ENCODE measurements at places on chromosomes 2 and 18.

DNA sequence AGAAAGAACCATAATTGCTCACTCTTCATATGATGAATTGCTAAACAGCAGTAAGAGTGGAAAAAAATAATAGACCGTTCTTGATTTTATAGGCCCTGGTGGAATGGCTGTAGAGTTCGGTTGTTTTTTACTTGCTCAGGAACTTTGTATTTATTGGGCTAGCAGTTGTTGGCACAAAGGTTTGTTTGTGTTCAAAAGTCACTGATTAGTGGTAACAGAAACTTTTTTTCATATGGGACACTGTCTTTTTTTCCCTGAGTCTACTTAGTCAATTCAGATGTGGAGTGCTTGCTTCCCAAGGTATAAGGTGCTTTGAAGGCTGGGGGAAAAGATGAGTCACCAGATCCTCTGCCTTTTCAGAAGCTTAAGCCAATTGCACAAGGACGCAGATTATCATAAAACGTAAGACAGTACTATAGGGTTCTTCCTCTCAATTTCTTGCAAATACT, 25.8 kb downstream of the PHLPP1 start:
- DNase-seq: no peak

GRCh38 chr18:63508596-63508995, 31.8 kb downstream of the SERPINB5 start:
- DNase-seq: no peak

GRCh38 chr18:31041271-31042083, 1.1 kb downstream of the DSC3 start:
- no peak for DNase-seq

- no peak for DNase-seq
These were observed 45.6 kb downstream of the REV1 start for GRCh38 chr2:99444222-99444621.

DNA sequence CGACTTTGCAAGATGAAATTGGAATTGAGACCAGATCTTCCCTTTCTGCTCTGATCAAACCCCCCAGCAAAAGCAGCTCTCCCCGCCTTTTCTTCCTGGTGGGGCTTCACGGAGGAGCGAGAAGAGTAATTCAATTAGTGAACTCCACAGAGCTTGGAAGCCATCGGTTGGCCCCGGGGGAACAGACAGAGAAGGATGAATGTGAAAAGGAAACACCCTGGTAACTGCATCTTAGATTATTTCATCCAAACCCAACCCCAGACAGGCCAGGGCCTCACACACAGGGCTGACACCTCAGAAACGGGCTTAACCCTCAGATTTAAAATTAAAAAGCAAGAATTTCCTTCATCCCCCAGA, 18.3 kb downstream of the SMAD7 start:
- DNase-seq: no peak

GRCh38 chr2:49812730-49813129, 658.4 kb upstream of the FSHR start:
- no peak for DNase-seq

DNA sequence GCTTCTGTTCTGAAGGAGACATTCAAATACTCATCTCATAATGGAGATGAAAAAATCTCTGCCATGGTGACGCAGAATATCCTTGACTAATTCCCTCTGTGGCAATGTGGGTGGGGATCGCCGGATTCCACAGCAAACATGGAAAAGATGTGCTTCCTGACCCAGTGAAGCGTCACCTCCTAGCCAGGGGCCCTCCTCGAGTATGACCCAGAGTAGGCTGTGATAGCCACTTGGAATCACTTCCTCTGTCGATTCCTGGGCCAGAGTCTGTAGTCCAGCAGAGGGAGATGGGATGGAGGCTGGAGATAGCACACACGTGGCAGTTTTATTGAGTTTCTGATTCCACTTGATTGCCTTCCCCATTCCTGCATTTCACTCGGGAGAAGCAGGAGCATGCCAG, 36.8 kb downstream of the DRC1 start:
- no peak for DNase-seq

- no peak for DNase-seq
These were observed 7.1 kb upstream of the NAPG start for GRCh38 chr18:10518595-10519255.

GRCh38 chr2:98771721-98772524, 41.0 kb upstream of the MGAT4A start:
- DNase-seq: no peak

GRCh38 chr2:231621051-231621879, 28.6 kb downstream of the TEX44 start:
- no peak for DNase-seq

DNA sequence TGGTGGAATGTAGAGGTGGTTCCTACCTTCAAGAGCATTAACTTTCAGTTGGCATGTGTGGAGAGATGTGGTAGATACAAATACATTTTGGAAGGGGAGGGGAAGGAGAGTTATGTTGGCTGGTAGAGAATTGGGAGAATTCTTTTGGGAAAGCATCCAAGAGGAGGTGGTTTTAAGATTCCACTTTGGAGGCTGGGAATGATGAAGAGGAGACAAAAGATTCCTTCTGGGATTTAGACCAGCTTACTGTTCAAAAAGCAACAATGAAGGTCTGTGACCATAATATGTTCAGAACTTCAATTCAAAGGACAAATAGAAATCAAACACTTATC, 120.8 kb upstream of the FOSL2 start:
- DNase-seq: no peak

DNA sequence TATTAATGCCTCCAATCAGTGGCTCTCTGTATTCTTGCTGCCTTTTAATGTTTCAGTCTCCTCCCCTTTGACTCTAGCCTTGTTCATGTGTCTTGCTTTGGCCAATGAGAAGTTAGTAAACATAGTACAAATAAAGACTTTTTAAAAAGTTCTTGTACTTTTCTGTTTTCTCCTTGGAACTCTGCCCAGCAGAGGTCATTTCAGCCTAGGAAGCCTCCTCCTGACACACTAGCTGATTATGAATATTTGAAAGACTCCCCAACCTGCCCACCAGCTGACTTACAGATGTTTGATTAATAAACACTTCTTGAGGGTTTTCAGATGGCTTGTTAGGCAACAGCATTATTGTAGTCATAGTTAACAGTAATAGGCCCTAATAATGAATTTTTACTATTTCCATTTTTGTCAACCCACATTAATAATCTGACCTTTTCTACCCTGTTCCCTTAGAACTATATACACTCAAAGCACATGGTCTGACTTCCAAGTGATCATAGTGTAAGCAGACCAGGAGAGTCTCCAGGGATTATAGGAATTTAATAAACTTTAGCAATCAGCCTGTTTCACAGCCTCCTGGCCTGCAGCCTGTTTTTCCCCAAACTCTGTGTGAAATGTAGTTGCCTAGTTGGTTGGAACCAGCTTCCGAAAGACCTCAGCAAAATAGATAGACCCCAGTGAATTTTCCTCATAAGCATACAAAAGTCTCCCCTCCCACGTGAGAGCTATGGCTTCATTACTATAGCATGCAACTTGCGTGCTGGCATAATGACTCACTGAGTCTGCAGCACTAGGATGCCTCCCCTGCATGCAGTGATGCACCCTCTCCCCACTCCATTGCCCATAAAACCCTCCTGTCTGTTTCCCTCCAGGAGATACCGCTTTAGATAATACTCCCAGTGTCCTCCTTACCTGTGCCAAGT, 670.7 kb upstream of the ZNF804A start:
- no peak for DNase-seq

- no peak for DNase-seq
These were observed 252.6 kb downstream of the EXOC6B start for GRCh38 chr2:72573232-72573631.

DNA sequence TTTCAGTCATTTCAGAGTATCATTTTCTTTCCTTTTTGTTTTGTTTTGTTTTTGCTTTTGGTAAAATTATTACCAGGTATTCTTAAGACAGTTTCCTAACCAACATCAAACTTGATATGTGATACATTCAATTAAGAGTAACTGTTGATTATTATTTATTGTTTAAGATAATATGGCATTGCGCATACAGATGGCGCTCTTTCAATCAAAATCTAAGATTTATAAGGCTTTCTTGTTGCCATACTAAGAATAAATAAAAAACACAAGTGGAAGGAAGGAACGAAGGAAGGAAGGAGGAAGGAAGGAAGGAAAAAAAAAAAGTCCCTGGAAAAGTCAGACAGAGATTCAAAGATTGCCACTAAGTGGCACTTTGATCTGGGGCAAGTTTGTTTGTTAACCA, 1308.7 kb upstream of the FAM98A start:
- DNase-seq: no peak

DNA sequence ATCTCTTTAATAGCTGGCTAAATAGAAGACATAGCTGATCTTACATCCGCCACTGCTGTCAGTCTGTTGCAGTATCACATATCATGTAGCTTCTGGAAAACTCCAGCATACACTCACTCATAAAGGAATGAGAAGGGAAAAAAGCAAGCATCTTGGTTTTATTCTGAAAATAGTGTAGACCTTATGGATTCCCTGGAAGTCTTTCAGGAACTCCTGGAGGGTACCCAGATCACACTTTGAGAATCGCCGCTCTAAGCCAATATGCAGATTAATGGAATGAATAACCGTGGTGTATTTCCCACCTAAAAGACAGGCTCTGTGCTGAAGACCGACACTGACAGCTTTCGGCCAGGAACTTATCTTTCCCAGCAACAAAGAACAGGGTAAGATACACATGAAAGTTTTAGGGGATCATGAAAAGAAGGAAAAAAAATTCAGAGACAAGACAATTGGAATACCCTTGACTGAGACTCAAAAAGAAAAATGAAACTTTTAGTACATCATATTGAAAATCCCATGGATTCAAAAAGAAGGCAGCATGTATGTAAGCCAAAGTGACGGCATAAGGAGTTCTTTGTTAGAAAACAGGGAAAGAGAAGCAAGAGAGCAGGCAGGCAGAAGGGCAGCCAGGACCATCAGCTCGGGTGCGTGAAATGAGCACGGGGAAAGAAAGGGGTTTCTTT, 56.4 kb upstream of the SEC11C start:
- DNase-seq: no peak

DNA sequence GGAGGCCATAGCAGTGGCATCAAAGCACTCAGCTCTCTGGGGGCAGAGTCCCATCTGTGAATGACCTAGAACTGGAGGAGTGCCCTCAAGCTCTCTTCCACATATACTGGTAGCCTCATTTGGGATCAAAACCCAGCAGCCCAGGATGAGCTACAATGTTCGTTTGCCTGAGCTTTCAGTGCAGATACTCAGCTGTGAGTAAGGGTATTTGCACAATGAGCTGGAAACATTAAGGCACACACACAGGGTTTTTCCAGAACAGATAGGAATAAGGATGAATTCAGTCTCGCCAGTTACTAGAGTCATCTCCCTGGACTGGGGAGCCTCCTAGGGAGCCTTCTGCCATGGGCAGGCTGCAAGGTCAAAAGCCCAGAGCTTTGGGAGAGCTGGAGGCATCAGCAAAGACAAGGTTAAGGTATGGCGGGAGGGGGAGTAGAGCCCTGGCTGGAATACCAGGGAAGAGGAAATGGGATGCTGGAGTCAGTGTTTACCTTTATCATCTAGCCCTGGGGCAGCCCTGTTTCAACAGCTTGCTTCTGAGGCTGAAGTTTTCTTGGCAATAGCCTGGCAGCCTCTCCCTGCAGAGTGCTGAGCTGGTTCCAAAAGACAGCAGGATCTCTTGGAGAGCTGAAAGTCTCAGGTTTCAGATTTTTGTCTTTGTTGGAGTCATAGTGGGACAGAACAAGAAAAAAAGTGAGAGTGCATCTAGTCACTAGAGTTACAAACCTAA, 187.7 kb downstream of the LOXHD1 start:
- DNase-seq: no peak

GRCh38 chr18:12625241-12625640, 32.7 kb downstream of the SPIRE1 start:
- DNase-seq: no peak

DNA sequence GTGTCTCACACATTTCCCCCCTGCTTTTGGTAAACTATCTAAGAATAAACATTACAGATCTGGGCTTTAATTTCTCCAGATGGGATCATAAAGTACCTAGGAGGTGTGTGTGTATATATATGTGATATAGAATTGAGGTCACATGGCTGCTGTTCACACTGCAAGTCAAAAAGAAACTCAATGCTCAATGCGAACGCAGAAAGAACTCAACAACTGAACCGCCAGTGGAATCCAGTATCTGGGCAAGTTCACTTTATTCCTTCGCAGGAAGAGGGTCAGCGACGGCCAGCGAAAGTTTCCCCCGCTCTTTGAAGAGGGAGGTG, 17.7 kb downstream of the POU3F3 start:
- no peak for DNase-seq

- DNase-seq: no peak
These were observed 23.8 kb upstream of the KCNJ13 start for GRCh38 chr2:232800166-232800565.

GRCh38 chr2:215681799-215682596, 246.1 kb upstream of the FN1 start:
- DNase-seq: no peak

GRCh38 chr2:38462121-38462661, 85.1 kb upstream of the ATL2 start:
- no peak for DNase-seq

DNA sequence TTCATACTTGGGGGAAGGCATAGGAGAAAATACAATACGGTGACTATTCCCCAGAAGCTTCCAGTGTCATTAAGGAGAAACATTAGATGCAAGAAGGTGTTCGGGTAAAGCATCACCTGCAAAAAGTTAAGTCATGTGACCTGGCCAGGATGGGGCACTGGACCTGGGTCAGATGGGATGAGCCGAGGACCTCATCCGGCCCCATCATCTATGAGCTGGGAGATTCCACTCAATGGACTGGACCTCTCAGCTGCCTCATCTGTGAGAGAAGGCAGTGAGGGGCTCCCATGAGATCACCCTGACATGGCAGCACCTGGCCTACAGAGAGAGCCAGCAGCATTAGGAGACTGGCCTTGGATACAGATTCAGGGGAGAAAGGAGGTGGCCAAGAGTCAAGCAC, 111.4 kb upstream of the TEX51 start:
- no peak for DNase-seq

DNA sequence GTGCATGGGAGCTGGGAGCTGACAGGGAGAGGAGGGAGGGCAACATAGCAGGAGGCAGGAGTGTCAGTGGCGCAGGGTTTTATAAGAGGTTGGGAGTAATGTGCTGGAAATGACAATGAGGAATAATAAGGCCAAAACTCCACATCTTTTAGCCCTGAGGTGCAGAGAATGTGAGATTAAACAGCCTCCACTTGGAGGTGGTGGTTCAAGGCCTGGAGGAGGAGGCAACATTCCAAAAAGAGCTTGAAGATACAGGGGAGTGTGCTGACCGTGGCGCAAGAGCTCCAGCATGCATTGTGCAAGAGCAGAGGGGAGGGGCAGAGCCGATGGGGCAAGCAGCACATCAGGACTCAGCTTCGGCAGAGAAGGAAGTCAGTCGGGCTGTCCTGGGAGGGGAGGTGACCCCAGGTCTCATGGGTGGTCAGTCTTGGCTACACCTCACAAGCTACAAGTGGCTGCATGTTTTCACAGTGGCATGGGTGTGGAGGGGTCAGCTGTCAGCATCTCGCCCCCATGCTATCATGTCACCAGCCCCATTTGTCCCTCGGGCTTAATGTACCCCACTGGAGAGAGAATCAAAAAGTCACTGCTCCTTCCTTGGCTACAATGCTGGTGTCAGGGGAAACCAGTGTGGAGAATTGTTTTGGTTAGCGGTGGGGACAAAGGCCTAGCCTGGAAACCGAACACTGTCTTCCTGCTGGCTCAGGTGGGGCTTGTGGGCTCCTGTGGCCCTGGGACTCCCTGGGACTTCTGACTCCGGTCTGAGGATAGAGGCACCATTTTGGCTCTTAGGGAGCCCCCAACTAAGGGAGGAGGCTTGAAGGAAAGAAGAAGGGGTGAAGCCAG, 208.0 kb downstream of the ZFP36L2 start:
- DNase-seq: no peak

- DNase-seq: no peak
These were observed 309.1 kb downstream of the MYCN start for GRCh38 chr2:16249246-16250055.

- no peak for DNase-seq
These were observed 928 bp downstream of the GPR39 start for GRCh38 chr2:132417430-132418035.

All from NCI-H187 (cell line).